NCI-H1436 (cell line): ENCODE measurements at places on chromosomes 5 and 9.

- DNase-seq, result no peak
Observed at GRCh38 chr9:131589124-131589711, 43.9 kb downstream of the PRRT1B start.

DNA sequence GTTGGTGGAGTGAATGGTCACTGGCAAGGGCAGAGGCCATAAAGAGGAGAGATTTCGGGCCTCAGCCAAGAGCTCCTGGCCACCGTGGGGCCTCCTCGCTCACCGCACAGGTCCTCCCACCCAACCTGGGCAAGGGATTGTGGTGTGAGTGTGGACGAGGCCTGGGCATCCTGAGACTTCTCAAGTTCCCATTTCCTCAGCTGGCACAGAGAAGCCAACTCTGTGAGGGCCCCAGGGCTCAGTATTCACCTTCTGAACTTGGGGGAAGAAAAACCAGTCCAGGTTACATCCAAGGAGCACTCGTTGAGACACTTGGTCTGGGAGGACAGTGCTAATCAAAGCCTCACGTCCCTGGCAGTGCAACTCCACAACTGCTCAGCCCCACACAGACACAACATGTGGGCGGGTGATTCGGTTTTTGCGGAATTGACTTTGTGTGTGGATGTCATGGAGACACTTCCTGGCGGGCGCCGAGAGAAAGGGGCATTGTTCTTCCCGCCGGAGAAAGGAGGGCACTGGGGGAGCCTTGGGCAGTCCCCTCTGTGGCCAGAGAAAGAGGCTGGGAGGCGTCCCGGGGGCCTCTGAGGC, 28.5 kb upstream of the NKD2 start:
- no peak for DNase-seq

GRCh38 chr5:40406741-40407211, 272.9 kb upstream of the PTGER4 start:
- no peak for DNase-seq

DNA sequence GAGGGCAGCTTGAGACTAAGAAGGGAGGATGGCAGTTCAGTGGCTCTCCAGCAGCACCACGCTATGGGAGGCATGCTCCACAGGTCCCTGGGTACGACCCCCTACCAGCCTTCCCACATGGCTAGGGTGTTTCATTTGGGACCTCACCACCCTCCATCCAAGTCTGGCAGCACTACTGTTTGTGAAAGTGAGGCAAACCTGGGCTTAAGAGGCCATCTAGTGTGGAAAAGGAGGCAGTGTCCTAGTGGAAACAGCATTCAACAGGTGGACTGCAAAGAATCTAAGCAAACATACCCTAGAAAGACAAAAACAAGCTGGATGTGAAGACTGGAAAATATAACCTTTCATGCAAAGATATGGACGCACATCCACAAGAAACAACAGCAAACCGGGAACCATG, 4.8 kb upstream of the C5orf47 start:
- no peak for DNase-seq

DNA sequence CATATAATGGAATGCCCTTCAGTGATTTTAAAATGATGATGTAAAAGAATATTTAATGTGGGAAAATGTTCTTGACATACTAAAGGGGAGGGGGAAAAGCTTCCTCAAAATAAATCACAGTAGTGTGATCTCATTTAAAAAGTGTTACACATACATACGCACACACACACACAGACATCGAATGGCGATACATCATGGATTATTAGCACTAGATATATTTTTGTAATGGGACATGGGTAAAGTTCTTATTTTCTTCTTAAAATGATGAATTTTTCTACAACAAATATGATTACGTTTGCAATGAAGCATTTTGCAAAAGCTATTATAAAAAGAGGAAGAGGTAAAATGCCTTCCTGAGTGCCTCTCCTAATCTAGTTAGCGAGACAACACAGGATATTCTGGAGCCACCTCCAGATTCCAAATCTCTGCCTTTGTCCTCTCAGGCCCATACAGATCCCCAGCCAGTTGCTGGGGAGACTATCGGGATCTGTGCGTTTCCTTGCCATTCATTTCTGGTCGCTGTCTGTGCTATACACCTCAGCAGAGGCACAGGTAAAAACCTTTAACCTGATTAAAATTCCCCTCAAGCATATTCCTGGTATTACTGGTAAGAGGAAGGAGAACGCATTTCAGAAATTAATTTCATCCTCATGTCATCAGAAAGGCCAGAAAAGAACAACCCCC, 69.6 kb downstream of the SLC28A3 start:
- DNase-seq, result no peak

DNA sequence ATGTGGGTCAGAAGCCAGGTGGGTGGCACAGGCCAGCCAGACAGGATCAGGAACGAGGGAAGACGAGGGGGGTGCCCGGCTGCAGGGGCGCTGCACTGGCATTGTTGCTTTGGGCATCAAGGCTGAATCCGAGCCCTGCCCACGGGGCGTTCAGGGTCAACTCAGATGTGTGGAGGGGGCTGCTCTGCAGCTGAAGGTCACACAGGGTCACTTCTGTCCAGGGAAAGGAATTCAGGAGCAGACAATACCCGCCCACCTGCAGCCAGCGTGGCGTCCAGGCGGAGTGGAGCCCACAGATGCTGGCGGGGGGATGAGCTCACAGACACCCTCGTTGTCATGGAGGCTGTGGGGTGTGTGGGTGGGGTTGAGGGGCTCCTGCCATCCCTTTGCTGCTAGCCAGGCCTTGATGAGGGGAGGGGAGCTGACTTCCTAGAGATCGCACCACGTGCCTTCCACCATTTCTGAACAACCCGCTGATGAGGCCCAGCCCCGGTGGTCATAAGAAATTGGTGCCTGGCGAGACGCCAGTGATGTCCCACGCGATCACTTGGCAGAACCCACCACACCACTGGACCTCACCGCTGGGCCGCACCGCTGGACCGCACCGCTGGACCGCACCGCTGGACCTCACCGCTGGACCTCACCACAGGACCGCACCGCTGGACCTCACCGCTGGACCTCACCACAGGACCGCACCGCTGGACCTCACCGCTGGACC, 31.2 kb downstream of the MRPL36 start:
- DNase-seq, result no peak

- no peak for DNase-seq
Observed at GRCh38 chr9:93587651-93588347, 11.4 kb downstream of the PHF2 start.

- DNase-seq, result no peak
Observed at GRCh38 chr5:180739271-180739670, 587 bp downstream of the OR2Y1 start.

DNA sequence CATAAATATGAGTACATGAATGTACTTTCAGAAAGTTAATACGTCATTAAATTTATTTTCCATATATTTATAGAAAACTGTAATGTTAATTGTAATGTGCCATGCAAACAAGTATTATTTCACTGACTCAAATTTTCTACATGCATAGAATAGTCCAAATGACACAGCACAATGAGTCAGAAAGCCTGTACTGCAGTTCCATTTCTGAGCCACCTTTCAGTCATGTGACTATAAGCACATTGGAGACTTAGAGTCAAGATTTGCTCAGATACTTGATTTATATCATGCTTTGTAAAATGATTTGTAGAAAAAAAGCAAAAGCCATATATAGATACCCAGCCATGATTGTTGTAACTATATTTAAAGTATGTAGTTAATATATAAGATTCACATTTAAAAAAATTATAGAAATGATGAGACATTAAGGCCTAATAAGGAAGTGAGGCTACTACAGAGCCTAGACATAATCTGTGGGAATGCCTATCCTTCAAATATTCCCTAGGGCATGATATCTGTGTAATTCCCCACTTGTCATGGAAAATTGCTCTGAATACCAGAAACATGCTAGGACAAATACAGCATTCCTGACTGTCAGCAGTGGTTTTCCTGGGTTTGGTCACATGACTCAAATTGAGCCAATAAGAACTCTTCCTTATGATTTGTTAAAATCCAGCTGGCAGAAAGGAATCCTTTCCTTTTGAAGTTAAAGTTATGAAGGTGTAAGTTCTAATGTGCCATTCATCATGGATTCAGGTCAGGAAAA, 50.0 kb downstream of the PTPRD start:
- no peak for DNase-seq

DNA sequence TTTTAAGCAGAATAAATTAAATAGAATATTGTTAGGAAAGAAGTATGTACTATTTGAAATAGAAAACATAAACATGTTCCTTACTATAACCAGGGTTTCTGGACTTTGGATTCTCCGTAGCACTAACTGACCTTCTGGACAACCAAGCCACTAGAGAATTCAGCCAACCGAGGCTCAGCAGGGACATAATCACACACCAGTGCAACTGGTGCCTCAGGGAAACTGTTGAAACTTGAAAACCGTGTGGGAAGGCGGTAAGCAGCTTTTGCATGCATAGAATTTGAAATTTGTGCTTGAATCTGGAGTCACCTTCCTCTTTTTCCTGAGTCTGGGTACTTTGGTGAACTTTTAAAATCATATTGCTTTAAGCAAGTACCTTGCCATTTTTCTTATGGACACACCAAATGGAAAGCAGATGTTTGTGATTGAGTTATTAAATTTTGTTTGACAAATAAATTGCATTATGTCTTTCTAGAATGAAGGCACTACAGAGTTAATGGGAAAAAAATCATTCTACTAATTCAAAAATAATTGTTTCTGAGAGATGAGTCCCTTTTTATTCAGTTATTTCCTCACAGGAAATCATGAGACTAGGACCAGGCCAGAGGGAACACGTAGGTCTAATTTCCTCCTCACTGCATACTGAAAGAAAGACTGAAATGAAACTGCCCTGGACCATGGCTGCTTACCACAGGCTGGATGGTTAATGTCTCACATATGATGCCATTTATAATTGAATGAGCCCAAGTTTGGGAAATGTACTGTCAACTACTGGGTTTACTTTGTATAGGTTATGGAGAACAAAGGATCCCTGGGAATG, 20.6 kb upstream of the SCAMP1 start:
- no peak for DNase-seq

- no peak for DNase-seq
Observed at GRCh38 chr5:174065528-174066197, 20.2 kb downstream of the NSG2 start.

GRCh38 chr5:40437452-40437861, 242.3 kb upstream of the PTGER4 start:
- DNase-seq, result no peak

DNA sequence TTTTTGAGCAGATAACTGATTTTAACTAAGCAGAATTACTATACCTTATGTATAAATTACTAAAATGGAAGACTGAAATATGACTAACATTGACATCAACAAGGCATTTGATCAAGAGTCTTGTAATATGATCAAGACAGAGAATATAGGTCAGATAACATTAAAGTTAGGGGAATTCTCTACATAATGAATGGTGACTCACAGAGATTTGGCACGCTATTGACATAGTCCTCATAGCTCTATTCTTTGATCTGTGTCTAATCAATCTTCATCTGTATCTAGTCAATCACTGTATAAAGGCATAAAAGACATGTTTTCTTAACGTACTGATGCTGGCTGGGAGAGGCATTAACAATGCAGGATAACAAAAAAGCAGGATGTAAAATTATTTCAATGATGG, 17.4 kb downstream of the ABITRAM start:
- no peak for DNase-seq

DNA sequence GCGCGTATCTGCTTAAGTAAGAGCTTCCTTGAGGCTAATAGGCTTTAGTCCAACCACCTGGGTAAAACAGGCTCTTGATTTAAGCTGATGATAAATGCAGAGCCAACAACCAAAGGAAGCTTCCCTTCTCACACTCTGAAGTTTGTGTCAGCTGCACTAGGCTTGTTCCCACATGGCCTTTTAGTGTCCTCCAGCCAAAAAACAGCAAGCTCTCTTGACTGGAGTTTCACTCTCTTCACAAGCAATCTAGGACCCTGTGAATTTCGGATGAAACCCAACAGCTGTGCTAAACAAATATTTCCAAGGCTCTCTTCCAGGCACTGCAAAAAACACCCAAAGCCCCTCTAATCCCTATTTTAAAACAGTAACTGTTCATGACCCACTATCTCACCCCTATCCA, 63.9 kb downstream of the SAXO1 start:
- DNase-seq, result no peak

- DNase-seq, result no peak
Observed at GRCh38 chr5:38529955-38530646, 26.3 kb downstream of the LIFR start.

- DNase-seq, result no peak
Observed at GRCh38 chr5:147046281-147046680, 167.7 kb upstream of the PPP2R2B start.

DNA sequence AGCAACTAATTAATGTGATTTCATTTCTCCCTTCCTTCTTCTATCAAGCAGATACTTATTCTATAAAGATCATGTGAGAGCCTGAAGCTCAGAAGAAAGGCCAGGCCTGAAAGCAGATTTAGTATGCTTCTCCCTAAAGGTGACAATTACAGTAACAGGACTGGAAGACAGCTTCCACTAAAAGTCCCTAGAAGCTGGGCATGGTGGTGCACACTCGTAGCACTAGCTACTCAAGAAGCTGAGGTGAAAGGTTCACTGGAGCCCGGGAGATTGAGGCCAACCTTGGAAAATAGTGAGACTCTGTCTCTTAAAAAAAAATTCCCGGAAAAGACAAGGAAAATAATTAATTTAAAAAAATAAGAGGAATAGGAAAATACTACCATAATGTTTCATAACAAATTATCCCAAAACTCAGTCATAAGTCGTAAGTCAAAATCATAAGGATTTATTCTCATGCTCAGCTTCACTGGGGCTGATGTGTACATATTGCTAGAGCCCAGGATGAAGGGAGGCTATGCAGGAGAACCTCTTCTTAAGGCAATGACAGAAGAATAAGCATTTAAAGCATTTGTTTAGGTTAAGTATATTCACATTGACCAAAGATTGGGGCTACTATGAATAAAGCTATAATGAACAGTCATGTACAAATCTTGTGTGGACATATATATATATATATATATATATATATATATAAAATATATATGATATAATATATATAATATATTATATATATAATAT, 210.8 kb upstream of the SMARCA2 start:
- no peak for DNase-seq
